ENCODE measurements at places on chromosomes 5 and 9. TPM values are rescaled to one million over a fixed set of nuclear protein-coding genes. Genes with fewer than 3 reads are reported as not detected.

The MCTP1 gene
- total RNA-seq, result 0.87 TPM

The ACOT12 gene
- total RNA-seq, result not detected

- DNase-seq, result no peak
These were observed 140.1 kb downstream of the CEMIP2 start for GRCh38 chr9:71628247-71628646.

DNA sequence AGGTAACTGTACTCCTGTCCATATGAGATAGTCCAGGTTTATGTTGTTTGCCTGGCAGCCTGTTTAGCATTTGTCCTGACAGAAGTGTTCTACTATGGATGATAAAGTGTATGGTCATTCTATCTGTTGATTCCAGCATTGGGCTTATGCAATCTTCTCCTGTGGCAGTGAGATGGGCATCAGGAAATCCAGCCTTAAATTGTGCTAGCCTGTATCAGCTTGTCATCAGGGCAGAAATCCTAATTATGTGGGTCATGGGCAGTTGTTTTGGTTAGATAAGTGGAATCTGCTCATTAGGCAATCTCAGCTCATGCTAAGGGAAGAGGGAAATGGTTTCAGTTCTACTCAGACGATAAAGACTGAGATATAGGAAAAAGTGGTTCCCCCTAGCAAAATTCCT, 247.4 kb upstream of the CHD1 start:
- no peak for DNase-seq

GRCh38 chr9:137250329-137251193, 525 bp upstream of the STPG3 start:
- no peak for DNase-seq

DNA sequence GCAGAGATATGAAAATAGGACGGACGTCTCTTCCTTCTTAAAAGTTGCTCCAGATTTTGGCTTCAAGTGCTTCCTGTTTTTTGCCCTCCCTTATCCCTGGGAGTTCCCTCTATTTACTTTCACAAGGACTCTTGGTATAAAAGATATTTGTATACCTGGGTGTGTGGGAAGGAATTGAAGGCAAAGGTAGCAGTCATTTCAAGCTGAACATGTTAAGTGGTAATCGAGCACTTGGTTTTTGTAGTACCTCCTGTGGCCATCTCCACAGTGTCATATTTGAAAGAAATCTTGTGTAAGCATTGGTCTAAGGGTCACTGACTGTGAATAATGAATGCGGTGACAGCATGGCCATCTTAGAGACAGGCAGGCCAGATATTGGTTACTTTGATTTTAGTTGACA, 593.6 kb downstream of the MTRR start:
- DNase-seq, result no peak

- DNase-seq, result no peak
These were observed 742.7 kb upstream of the ZNF608 start for GRCh38 chr5:125489146-125489545.

GRCh38 chr5:180522330-180522729, 28.2 kb downstream of the CNOT6 start:
- no peak for DNase-seq

DNA sequence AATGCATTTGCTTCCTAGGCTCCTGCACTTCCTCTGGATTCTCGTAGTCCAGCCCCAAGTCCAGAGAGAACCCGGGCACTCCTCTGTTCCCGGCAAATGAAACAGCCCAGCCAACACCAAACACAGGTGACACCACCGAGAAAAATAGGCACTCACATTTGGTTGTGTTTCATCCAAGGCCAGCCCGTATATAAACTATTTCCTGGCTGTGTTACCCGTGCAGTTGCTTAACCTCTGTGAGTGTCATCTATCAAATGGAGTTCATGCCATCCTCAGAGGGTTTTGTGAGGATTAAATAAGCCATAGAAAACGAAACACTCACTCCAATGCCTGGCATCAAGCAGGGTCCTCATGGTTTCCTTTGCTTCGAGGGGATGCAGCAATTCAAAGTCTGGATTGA, 115.2 kb downstream of the BOD1 start:
- no peak for DNase-seq

DNA sequence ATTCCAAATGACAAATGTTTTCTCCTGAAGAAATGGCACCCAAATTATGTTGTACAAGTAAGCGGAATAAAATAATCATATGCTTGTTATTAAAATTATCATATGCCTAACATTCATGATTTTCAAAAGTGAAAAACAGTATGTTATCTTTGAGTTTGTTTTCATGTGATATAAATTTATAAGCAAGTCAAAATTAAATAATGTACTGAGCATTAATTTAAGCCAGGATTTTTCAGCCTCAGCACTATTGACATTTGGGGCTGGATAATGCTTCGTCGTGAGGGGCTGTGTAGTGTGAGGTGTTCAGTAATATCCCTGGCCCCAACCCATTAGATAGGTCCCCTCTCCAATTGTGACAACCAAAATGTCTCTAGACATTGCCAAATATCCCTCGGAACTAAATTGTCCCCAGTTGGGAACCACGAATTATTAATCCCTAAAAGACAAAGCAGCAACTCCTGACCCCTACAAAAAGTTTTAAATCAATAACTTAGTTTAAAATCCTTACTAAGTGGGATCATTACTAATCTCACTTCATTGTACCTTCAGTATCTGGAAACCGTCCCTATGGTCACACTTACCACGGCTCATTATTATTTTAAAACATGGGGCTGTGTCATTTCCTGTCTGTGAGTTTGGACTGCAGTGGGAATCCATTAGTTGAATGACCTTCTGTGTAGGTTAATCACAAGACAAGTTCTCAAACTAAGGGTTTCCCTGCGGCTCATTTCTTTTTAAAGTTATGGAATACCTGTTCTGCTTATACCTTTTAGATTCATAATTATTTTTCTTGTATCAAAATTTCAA, 1.3 kb upstream of the NNT start:
- DNase-seq, result no peak

Measured in activated naive CD4-positive, alpha-beta T cell treated with anti-CD3 and anti-CD28 coated beads, Interleukin-2, amount 50 U/mL, for 72 hours (primary cell).